Uterus (tissue), 4 donors: ENCODE measurements at places on chromosomes 2 and 18. TPM values are rescaled to one million over a fixed set of nuclear protein-coding genes. Genes with fewer than 3 reads are reported as not detected.

- no peak overlapping the region for H3K4me3 ChIP-seq
- H3K4me1 ChIP-seq = no peaks in the 10 kb centered on the region
- H3K27ac ChIP-seq = no peak overlapping the region
- H3K36me3 ChIP-seq = no peaks in the 10 kb centered on the region
- no peak for DNase-seq
- no peaks in the 10 kb centered on the region for H3K27me3 ChIP-seq
These were observed 368.6 kb downstream of the EIPR1 start for GRCh38 chr2:3009005-3009404.

DNA sequence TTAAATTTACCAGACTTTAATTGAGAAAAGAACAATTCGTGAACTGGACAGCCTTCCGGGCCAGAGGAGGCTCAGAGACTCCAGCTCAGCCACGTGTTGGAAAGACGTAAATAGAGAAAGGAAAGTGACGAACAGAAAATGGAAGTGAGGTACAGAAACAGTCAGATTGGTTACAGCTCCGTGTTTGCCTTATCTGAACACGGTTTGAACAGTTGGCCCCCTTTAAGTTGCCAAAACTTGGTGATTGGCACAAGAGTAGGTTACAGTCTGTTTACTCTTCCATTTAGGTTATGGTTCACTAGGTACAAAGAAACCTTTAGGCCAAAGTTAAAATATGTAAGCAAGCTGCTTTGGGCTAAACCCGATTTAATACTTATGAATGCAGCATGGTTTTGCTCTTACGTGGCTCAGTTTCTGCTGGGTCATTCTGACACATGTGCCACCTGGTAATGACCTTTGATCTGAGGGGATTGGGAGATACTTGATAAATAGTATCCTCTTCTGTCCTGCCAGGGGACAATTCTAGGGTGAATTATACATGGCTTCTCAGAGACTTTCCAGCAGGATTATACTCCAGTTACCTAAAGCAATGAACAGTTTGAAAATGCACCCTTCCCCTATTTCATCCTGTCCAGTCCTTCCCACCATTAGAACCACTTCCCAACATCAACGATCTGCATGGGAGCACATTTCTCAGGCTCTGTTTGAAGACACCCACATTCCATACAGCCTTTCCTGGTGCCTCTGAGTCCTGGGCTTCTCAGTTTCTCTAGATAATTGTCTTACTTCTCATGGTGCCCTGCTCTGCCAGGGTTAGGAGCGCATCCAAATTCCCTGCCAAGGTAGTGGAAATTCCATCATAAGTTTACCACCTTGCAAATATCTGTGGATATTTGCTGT lies 65.1 kb upstream of the TGIF1 start:
- H3K36me3 ChIP-seq = no peaks in the 10 kb centered on the region
- no peaks in the 10 kb centered on the region for H3K4me1 ChIP-seq
- H3K27ac ChIP-seq = no peak overlapping the region
- DNase-seq = no peak
- no peak overlapping the region for H3K4me3 ChIP-seq

DNA sequence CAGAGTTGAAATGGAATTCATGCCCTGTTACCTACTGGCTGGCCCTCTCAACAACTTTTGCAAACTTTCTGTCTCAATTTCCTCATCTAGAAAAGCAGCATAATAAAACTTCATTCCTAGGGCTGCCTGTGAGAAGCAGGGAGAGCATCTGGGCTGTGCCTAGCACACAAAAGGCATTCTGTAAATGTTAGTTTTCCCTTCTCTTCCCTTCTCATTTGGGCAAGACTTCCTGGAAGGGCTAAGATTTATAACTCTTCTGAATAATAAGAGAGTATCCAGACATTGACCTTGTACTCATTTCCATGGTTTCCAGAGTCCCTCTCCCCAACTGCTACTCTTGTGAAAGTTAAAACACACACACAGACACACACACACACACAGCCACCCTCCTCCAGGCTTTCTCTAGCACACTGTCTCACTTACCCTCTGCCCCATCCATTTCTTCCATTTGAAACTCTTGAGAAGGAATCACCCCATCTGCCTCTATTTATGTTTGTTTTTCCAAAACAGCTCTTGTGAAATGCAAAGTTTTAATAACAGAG lies 302.1 kb downstream of the SMAD2 start:
- no peaks in the 10 kb centered on the region for H3K4me1 ChIP-seq
- H3K4me3 ChIP-seq = no peak overlapping the region
- H3K27me3 ChIP-seq = no peaks in the 10 kb centered on the region

- H3K36me3 ChIP-seq = no peaks in the 10 kb centered on the region
- H3K27me3 ChIP-seq = no peaks in the 10 kb centered on the region
- no peak overlapping the region for H3K4me3 ChIP-seq
- DNase-seq = no peak
These were observed 163.7 kb upstream of the NDUFV2 start for GRCh38 chr18:8938817-8939216.

Gene CCBE1
- total RNA-seq = 7.7 TPM

DNA sequence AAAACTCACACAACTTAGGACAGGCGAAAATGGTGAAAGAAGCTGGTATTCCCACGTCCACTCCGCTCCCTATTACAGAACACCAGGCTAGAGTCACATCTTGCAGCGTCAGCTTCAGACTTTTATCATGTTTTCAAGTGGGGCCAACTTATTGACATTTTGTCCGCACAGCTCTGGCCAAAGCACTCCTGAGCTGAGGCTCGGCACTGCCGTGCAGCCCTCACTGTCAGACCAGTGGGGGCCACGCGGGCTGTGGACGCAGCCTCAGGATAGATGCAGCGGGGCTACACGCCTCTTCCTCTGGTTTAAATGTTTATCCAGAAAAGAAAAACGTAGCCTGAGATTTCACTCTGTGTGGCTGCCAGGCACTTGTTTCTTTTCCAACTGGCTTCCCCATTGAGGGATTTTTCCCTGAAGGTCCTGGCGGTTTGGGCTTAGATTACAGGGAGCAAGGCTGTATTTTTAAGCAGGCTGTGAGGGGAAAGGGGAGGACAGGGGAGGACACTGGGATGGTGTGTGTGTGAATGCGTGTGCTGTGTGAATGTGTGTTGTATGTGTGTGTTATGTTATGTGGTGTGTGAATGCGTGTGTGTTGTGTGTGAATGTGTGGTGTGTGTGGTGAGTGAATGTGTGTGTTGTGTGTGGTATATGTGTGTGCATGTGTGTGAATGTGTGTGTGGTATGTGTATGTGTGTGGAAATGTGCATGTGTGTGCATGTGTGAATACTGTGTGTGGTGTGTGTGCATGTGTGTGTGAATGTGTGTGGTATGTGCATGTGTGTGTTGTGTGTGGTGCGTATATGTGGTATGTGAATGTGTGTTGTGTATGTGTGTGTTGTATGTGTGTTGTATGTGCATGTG lies 267.6 kb downstream of the DCDC2C start:
- H3K4me3 ChIP-seq = no peak overlapping the region
- DNase-seq = no peak
- no peak overlapping the region for H3K27ac ChIP-seq
- H3K4me1 ChIP-seq = no peaks in the 10 kb centered on the region

DNA sequence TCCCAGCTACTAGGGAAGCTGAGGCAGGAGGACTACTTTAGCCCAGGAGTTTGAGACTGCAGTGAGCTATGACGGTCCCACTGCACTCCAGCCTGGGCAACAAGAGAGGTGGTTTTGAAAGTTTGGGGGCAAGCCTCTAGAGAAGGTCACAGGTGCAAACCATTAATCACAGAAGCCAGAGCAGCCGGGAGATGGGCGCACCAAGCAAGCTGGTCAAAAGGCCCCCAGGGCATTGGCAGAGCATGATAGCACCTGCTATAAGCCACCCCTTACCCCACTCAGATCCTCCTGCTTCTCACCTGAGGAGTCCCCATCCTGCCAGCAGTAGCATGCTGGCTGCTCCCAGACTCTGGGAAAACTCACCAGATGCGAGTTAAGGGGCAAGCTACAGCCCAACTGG lies 116.1 kb upstream of the RAB12 start:
- no peaks in the 10 kb centered on the region for H3K4me1 ChIP-seq
- no peak for DNase-seq
- H3K27ac ChIP-seq = no peak overlapping the region
- no peaks in the 10 kb centered on the region for H3K27me3 ChIP-seq
- no peaks in the 10 kb centered on the region for H3K36me3 ChIP-seq
- no peak overlapping the region for H3K4me3 ChIP-seq

DNA sequence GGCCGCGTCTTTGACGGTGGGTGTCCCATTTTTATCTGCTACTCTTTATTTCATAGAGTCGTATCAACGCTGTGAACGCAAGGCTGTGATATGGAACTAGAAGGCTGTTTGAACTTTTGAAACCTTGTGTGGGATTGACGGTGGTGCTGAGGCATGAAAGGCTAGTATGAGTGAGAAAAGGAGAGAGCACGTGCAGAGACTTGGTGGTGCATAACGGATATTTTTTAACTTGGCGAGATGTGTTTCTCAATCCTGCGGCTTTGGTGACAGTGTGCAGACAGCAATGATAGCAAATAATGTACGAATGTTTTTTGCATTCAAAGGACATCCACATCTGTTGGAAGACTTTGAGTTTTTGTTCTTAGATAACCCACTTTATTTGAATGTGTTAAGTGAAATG lies 6.2 kb downstream of the HES6 start:
- no peaks in the 10 kb centered on the region for H3K27me3 ChIP-seq
- DNase-seq = no peak
- H3K4me3 ChIP-seq = no peak overlapping the region
- no peaks in the 10 kb centered on the region for H3K36me3 ChIP-seq
- H3K4me1 ChIP-seq = no peaks in the 10 kb centered on the region
- no peak overlapping the region for H3K27ac ChIP-seq

DNA sequence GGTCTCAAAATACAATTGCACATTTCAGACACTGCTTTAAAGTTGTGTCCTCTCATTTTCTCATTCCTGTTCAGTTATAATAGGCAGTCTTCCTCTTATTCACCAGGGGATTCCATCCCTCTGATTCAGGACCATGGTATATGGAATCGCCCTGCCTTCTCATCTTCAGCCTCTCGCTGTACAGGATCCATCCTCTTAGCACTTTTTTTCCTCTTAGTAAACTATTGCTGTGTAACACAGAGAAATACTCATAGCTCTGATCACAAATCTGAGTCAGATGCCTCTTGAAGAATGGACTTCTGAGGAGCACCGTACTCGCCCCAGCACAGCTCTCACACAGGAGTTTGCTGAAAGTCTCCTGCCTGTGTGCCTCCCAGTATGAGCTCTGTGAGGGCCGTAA lies 11.3 kb downstream of the RMP24 start:
- no peaks in the 10 kb centered on the region for H3K4me1 ChIP-seq
- no peak for DNase-seq
- H3K36me3 ChIP-seq = no peaks in the 10 kb centered on the region
- no peaks in the 10 kb centered on the region for H3K27me3 ChIP-seq
- no peak overlapping the region for H3K4me3 ChIP-seq

- H3K27me3 ChIP-seq = no peaks in the 10 kb centered on the region
- no peaks in the 10 kb centered on the region for H3K36me3 ChIP-seq
- H3K4me3 ChIP-seq = no peak overlapping the region
These were observed 31.9 kb downstream of the SLC66A3 start for GRCh38 chr2:11187083-11187619.

DNA sequence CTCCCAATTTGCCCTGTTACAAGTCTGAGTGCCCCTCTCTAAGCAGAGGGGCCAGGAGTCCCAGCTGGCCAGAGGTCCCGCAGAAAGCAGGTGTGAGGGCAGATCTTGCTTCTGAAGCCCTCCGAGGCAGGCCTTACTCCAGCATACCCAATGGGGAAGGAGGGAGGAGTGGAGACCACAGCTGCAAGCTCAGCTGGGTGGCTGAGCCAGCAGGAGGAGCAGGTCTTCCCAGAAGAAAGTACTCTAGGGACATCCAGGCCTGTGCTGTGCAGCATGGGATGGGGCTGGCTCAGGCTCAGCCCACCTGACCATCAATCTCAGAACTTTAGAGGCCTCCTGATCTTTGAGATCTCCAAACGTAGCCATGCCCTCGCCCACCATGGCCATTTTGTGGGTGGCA lies 31.3 kb downstream of the PLB1 start:
- H3K4me3 ChIP-seq = no peak overlapping the region
- H3K27me3 ChIP-seq = no peaks in the 10 kb centered on the region
- H3K27ac ChIP-seq = no peak overlapping the region

- H3K36me3 ChIP-seq = no peaks in the 10 kb centered on the region
- no peak overlapping the region for H3K4me3 ChIP-seq
- no peak for DNase-seq
- no peak overlapping the region for H3K27ac ChIP-seq
- H3K4me1 ChIP-seq = no peaks in the 10 kb centered on the region
These were observed 63.3 kb downstream of the NEB start for GRCh38 chr2:151670846-151671597.

DNA sequence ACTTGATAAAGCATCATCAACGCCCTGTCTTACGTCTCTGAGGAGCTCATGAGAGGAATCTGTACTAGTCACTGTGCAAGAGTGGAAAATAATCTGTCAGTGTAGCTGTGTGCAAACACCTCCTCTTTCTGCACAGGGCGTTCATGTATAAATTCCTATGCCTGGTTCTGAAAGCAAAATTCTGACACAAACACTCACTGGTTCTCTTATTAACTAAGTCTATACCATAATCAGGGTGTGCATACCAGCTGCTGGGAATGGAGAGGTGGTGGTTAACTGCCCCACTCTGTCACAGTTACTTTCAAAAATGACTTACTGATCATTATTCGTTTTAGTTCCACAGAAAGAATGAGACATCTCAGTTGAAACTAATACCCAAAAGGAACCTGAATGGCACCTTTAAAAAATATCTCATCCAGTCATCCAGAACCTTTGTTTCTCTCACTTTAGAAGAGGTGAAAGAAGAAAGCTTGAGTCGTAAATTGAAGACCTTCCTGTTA lies 35.7 kb downstream of the STK39 start:
- no peaks in the 10 kb centered on the region for H3K4me1 ChIP-seq
- no peak overlapping the region for H3K27ac ChIP-seq
- H3K27me3 ChIP-seq = no peaks in the 10 kb centered on the region
- DNase-seq = no peak

Gene DUSP2
- 9.8 TPM for total RNA-seq

GRCh38 chr2:95392730-95393455 lies 9.6 kb upstream of the FAHD2A start:
- no peaks in the 10 kb centered on the region for H3K27me3 ChIP-seq
- DNase-seq = no peak
- H3K27ac ChIP-seq = no peak overlapping the region
- H3K4me1 ChIP-seq = no peaks in the 10 kb centered on the region

Gene LYPD6
- total RNA-seq = 23.7 TPM

Gene PLCD4
- total RNA-seq = 2.4 TPM

DNA sequence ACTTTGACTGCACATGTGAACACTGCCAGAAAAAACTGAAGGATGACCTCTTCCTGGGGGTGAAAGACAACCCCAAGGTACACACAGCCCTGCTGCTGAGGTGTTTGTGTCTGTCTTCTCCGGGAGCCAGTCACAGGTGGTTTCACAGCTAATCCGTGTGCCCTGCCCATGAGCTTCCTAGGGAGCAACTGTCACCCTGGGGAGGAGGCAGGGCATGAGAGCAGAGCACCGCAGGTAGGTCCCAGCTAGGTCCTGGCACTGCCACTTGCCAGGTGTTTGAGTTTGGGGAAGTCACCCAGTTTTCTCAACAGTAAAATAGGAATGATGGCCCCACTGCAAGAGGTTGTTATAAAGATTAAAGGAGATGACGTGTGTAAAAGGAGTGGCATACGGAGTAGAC lies 29.1 kb downstream of the SMYD1 start:
- DNase-seq = no peak
- H3K36me3 ChIP-seq = no peaks in the 10 kb centered on the region
- H3K27me3 ChIP-seq = no peaks in the 10 kb centered on the region
- no peak overlapping the region for H3K27ac ChIP-seq
- H3K4me3 ChIP-seq = no peak overlapping the region
- no peaks in the 10 kb centered on the region for H3K4me1 ChIP-seq

GRCh38 chr2:113225263-113226259 lies 51.8 kb downstream of the PSD4 start:
- H3K4me3 ChIP-seq = no peak overlapping the region
- no peaks in the 10 kb centered on the region for H3K36me3 ChIP-seq
- no peak overlapping the region for H3K27ac ChIP-seq
- no peaks in the 10 kb centered on the region for H3K4me1 ChIP-seq
- no peaks in the 10 kb centered on the region for H3K27me3 ChIP-seq
